ENCODE measurements at places on chromosomes 6 and 20.

GRCh38 chr20:25221592-25222460 is 26.1 kb upstream of the PYGB start:
- no peak for DNase-seq

DNA sequence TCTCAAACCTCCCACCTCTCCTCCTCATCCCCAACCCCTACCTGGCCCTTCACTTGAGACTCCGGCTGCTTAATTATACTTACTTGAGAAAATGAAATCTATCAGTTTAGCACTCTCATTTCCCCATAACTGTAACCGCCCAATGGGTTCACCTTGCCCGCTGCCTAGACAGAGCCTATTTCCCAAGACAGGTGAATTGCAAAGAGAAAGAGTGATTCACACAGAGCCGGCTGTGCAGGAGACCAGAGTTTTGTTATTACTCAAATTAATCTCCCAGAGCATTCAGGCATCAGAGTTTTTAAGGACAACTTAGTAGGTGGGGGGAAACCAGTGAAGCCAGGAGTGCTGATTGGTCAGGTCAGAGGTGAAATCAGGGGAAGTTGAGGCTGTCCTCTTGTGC is 301.4 kb upstream of the CDYL start:
- DNase-seq, result no peak

- DNase-seq, result no peak
Measured at GRCh38 chr20:15333170-15333569, 995.8 kb upstream of the FLRT3 start.

DNA sequence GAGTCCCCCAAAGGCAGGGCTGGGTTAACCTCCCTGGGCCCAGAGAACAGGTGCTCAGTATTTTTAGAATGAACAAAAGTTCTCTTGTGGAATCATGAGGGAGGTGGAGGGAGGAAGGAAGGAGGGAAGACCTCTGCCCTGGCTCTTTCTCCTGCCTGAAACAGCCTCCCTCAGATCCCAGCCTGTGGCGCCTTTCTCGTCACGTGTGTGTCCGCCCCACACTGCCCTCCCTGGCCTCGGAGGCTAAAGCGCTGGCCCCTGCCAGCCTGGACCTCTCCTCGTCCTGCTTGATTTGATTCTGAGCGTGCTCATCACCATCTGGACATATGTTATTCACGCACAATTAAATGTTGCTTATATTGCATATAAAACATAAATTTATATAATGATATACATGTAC is 40.9 kb downstream of the PHACTR3 start:
- DNase-seq, result peak; percentile 75

- DNase-seq, result no peak
Measured at GRCh38 chr6:137494281-137494987, at the start of gene OLIG3. OLIG3 (minus strand) TSS chr6:137494394; CDS start chr6:137494170, 224 bp downstream.

DNA sequence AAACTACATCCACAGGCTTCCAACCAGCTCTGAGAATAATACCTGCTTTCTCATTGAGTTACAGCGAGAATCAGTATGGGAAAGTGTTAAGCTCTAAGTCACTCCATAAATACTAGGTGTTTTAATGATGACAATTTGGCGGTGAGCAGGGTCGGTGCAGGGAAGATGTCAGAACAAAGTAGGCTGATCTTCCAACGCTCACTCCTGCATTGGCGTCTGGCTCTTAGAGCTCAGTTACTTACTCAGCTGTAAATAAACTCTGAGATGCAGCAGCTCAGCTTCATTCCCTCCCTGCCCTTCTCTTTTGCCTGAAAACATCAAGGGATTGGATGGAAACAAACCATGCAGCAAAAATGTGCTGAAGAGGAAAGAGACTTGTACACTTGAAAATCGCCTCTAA is 102.5 kb upstream of the SPACA1 start:
- peak; percentile 29 for DNase-seq

DNA sequence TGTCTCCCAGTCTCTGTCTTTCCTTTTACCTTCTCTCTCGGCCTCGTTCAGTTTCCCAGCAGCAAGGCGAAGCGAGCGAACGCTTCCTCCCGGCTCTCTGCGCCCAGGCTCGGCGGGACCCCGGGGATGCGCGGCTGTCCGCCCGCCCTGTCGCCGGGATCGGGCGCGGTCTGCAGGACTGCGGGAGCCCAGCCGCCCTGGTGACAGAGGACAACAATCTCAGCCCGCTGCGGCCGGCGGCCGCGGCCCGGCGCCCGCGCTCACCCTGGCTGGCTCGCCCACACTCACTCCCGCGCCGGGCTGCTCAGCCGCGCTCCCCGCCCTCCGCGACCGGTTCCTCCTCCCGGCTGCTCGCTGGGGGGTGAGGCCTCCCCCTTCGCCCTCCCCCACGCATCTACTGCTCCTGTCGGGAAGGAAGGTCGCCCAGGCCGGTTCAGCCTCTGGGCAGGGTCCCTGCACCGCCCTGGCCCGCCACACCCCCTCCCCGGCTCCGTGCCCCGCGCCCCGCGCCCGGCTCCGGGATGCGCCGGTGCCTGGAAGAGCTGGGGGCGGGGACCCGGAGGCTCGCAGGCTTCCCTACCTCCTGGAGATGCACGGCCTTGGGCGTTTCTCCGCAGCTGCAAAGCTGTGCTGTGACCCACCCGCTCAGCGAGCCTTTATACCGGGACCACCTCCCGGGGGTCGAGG is 410 bp downstream of the SYNE1 start:
- peak; percentile 38 for DNase-seq

GRCh38 chr20:22582386-22582963 is 1.9 kb downstream of the FOXA2 start:
- no peak for DNase-seq

DNA sequence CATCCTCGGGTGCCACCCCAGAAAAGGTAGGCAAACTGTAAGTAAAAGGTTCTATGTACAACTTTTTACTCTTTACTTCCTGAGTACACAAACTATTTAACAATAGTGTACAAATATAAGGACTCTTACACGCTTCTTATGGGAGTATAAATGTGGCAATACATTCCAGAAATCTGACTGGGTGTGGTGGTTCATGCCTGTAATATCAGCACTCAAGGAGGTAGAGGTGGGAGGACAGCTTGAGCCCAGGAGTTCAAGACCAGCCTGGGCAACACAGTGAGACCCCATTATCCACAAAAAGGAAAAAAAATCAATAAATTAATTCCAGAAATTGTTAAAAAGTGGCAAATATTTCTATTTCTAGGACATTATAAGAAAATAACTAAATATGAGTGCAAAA is 48.9 kb downstream of the PIGU start:
- no peak for DNase-seq

DNA sequence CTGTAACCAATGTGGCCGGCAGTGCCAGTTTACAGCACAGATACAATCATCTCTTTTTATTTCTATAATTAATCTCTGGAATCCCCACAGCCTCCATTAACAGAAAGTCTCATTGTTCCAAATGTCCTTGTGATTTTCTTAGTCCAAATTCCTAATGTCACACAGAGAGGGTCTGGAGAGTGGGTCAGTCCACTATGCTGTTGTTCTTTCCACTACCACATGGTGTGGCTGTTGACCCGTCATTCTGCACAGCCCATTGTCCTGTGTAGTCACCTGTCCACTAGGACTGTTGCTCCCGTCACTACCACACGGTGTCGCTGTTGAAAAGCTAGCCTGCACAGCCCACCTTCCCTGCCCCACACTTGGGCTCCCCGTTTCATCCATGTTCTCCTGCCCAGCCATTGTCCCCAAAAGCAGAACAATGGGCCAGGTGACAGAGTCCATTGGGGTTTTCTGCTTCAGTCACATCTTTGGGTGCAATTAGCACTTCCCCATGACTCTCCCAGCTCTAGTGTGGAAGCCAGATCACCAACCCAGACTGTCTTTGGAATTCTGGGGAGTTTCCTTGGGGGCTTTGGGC is 8.6 kb upstream of the LBP start:
- peak; percentile 83 for DNase-seq

DNA sequence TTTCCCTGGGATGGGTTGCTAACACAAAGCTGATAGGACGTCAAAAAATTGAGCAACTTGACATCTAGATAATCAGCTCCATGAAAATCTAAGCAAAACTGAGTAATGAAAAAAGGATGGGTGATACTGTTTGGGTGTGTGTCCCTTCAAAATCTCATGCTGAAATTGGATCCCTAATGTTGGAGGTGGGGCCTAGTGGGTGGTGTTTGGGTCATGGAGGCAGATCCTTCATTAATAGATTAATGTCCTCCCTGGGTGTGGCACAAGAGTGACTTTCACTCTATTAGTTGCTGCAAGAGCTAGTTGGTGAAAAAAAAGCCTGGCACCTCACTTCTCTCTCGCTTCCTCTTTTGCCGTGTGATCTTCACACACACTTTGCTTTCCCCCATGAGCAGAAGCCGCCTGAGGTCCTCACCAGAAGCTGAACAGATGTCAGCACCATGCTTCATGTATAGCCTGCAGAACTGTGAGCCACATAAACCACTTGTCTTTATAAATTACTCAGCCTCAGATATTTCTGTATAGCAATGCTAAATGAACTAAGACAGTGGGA is 160.9 kb downstream of the FRK start:
- DNase-seq, result no peak

Data from putamen (tissue), 1 donor.